Upper lobe of left lung (tissue), 6 donors: ENCODE measurements at places on chromosomes 5 and 9. TPM values are rescaled to one million over a fixed set of nuclear protein-coding genes. Genes with fewer than 3 reads are reported as not detected.

The CDH9 gene
- total RNA-seq, result not detected

DNA sequence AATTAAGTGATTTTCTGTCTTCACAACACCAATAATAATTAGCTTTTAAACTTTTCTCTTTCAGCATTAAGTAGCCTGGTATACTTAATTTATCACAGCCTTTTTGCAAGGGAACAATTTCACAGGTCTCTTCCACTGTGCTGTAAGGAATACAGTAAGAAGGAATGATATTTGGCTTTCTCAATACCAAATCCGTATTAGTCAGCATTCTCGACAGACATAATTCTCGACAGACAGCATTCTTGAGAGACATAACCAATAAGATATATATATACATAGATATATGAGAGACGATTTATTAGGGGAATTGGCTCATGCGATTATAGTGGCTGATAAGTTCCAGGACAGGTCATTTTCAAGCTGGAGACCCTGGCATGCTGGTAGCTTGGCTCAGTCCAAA lies 18.0 kb downstream of the PRKAA1 start:
- no peak for DNase-seq
- H3K27ac ChIP-seq, result no peak overlapping the region
- peaks cover 22% of the 10 kb centered on the region for H3K36me3 ChIP-seq

The PCDHAC1 gene
- 7.6 TPM for total RNA-seq

DNA sequence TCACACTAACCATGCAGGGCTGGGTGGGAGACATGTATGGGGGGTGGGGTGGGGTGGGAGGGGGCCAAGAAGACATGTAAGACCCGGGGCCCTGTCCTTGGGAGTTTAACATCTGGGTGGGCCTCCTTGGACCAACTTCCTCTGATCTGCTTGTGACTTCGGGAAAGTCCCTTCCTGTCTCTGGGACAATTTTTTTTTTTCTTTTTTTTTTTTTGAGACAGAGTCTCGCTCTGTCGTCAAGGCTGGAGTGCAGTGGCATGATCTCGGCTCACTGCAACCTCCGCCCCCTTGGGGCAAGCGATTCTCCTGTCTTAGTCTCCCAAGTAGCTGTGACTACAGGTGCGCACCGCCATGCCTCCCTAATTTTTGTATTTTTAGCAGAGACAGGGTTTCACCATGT lies 23.8 kb upstream of the IER5L start:
- no peak for DNase-seq
- no peaks in the 10 kb centered on the region for H3K27me3 ChIP-seq
- no peaks in the 10 kb centered on the region for H3K36me3 ChIP-seq
- H3K27ac ChIP-seq, result no peak overlapping the region
- peaks cover 7% of the 10 kb centered on the region for H3K4me1 ChIP-seq

DNA sequence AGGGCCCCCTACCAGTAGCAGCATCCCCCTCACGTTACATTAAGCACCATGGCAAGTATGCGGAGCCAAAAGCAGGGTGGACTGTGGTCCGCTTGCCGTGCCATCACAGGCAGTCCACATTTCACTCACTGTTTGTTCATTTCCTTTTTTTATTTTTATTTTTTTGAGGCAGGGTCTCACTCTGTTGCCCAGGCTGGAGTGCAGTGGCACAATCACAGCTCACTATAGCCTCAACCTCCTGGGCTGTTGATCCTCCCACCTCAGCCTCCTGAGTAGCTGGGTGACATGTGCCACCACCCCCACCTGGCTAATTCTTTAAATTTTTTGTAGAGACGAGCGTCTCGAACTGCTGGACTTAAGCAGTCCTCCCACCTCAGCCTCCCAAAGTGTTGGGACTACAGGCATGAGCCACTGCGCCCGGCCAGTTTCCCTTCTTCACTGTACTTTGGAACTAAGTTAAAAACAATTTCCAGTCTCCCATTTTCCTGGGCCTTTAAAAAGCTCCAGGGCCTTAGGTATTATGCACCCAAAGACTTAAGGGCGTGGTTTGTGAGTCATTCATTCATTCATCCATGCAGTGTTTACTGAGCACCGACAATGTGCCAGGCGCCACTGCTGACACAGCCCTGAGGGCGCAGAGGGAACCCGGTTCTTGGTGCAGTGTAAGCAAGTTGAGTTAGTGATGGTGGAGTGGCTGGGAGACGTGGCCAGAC lies 19.9 kb downstream of the PRRX2 start:
- no peak for DNase-seq
- no peaks in the 10 kb centered on the region for H3K36me3 ChIP-seq
- no peak overlapping the region for H3K27ac ChIP-seq
- H3K4me3 ChIP-seq, result no peak overlapping the region

The SH3PXD2B gene
- 44.9 TPM for total RNA-seq

GRCh38 chr9:95023217-95024003 lies 294.1 kb downstream of the FANCC start:
- DNase-seq, result peak; percentile 27
- peaks cover 49% of the 10 kb centered on the region for H3K4me1 ChIP-seq
- H3K27me3 ChIP-seq, result no peaks in the 10 kb centered on the region
- H3K27ac ChIP-seq, result peak overlapping the region; percentile 81
- H3K4me3 ChIP-seq, result no peak overlapping the region

The LMX1B gene
- not detected for total RNA-seq

GRCh38 chr5:133996683-133997252 lies 8.0 kb downstream of the VDAC1 start:
- no peaks in the 10 kb centered on the region for H3K27me3 ChIP-seq
- H3K27ac ChIP-seq, result no peak overlapping the region
- no peak overlapping the region for H3K4me3 ChIP-seq
- no peaks in the 10 kb centered on the region for H3K36me3 ChIP-seq
- DNase-seq, result no peak

- DNase-seq, result peak; percentile 81
- no peaks in the 10 kb centered on the region for H3K27me3 ChIP-seq
- no peak overlapping the region for H3K4me3 ChIP-seq
- peaks cover 65% of the 10 kb centered on the region for H3K4me1 ChIP-seq
- peak overlapping the region; percentile 71 for H3K27ac ChIP-seq
Observed at GRCh38 chr5:172855597-172856292, 21.7 kb downstream of the ERGIC1 start.

The MED7 gene
- total RNA-seq, result 14.6 TPM

The BTNL8 gene
- total RNA-seq, result 1.2 TPM

DNA sequence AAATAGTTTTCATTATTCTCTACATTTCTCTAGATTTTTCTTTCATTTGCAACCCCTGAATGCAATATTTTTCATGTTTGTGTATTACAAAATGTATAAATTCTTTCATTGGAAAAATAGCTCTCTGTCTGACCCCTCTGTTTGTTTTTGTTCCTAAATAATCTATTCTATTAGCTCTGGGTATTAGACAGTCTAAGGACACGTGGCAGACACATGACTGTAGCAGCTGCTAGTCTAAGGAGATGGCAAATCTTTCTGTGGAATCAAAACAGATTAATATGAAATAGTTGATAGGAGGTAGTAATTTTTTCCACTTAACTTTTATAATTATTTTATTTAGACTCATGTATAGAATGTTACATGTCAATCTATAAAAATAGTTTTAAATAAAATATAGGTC lies 21.4 kb upstream of the SPATA9 start:
- no peaks in the 10 kb centered on the region for H3K4me1 ChIP-seq
- no peak overlapping the region for H3K4me3 ChIP-seq
- no peak overlapping the region for H3K27ac ChIP-seq
- no peaks in the 10 kb centered on the region for H3K36me3 ChIP-seq
- no peaks in the 10 kb centered on the region for H3K27me3 ChIP-seq

The F12 gene
- 1.4 TPM for total RNA-seq

DNA sequence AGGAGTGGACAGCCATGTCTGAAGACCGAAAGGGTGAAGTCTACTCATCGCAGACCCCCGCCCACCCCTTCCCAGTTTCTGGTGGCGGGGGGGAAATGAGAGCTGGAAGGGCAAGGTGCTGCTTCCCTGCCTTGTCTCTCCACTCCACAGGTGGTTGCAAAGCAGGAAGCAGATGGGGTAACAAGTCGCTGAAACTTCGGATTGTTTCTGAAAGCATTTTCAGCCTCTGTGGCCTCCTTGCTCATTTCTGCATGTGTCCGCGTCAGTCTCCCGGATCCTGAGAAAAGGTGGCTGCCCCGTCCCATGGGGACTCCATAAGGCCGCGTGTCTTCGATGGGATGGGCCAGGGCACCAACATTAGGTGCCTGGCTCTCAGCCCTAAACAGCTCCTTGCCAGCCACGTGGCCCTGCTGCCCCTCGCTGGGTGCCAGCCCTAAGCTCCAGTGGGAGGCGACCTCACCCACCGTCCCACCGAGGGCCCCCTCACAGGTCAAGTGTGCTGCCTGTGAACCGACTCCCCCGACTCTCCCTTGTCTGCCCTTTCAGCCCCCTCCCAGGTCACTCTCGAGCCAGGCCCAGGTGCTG lies 971 bp downstream of the PHYKPL start:
- H3K4me1 ChIP-seq, result peaks cover 63% of the 10 kb centered on the region
- peaks cover 29% of the 10 kb centered on the region for H3K36me3 ChIP-seq
- peak overlapping the region; percentile 96 for H3K27ac ChIP-seq
- DNase-seq, result no peak

The NEUROG1 gene
- total RNA-seq, result not detected

GRCh38 chr5:164577742-164578141 lies 1072.3 kb downstream of the MAT2B start:
- no peaks in the 10 kb centered on the region for H3K36me3 ChIP-seq
- no peak for DNase-seq
- H3K4me1 ChIP-seq, result no peaks in the 10 kb centered on the region
- H3K4me3 ChIP-seq, result no peak overlapping the region
- no peaks in the 10 kb centered on the region for H3K27me3 ChIP-seq

The PDE8B gene
- 11.8 TPM for total RNA-seq

GRCh38 chr5:148457183-148457620 lies 73.4 kb downstream of the FBXO38 start:
- no peaks in the 10 kb centered on the region for H3K27me3 ChIP-seq
- no peaks in the 10 kb centered on the region for H3K4me1 ChIP-seq
- H3K36me3 ChIP-seq, result no peaks in the 10 kb centered on the region
- H3K4me3 ChIP-seq, result no peak overlapping the region

The MORN5 gene
- total RNA-seq, result 4.9 TPM

The IL9 gene
- total RNA-seq, result not detected

GRCh38 chr5:141835928-141836670 lies 42.1 kb downstream of the PCDH1 start:
- peaks cover 75% of the 10 kb centered on the region for H3K4me1 ChIP-seq
- H3K36me3 ChIP-seq, result no peaks in the 10 kb centered on the region
- H3K4me3 ChIP-seq, result no peak overlapping the region
- H3K27ac ChIP-seq, result peak overlapping the region; percentile 76
- no peaks in the 10 kb centered on the region for H3K27me3 ChIP-seq
- DNase-seq, result no peak

The BARHL1 gene
- not detected for total RNA-seq

The C6 gene
- total RNA-seq, result 35.6 TPM

The LYRM7 gene
- 2.4 TPM for total RNA-seq

GRCh38 chr5:99104538-99105132 lies 175.8 kb upstream of the CHD1 start:
- H3K4me1 ChIP-seq, result no peaks in the 10 kb centered on the region
- no peaks in the 10 kb centered on the region for H3K36me3 ChIP-seq
- no peak overlapping the region for H3K27ac ChIP-seq
- H3K27me3 ChIP-seq, result no peaks in the 10 kb centered on the region
- H3K4me3 ChIP-seq, result no peak overlapping the region

The ABLIM3 gene
- 38.0 TPM for total RNA-seq

- H3K4me1 ChIP-seq, result no peaks in the 10 kb centered on the region
- DNase-seq, result no peak
- no peak overlapping the region for H3K4me3 ChIP-seq
- H3K27me3 ChIP-seq, result no peaks in the 10 kb centered on the region
- H3K36me3 ChIP-seq, result no peaks in the 10 kb centered on the region
- H3K27ac ChIP-seq, result no peak overlapping the region
Observed at GRCh38 chr5:109681763-109682162, 8.0 kb upstream of the MAN2A1 start.

GRCh38 chr9:105282870-105283621 lies 38.6 kb downstream of the SLC44A1 start:
- no peak overlapping the region for H3K27ac ChIP-seq
- no peaks in the 10 kb centered on the region for H3K27me3 ChIP-seq
- no peaks in the 10 kb centered on the region for H3K36me3 ChIP-seq
- H3K4me1 ChIP-seq, result no peaks in the 10 kb centered on the region

The PRR16 gene
- 1.7 TPM for total RNA-seq

GRCh38 chr5:181207214-181207959 lies 2.4 kb upstream of the TRIM7 start:
- no peaks in the 10 kb centered on the region for H3K27me3 ChIP-seq
- H3K4me1 ChIP-seq, result peaks cover 44% of the 10 kb centered on the region
- peak overlapping the region; percentile 72 for H3K4me3 ChIP-seq
- H3K27ac ChIP-seq, result peak overlapping the region; percentile 71
- no peaks in the 10 kb centered on the region for H3K36me3 ChIP-seq
- DNase-seq, result peak; percentile 77

GRCh38 chr5:125550274-125550673 lies 803.8 kb upstream of the ZNF608 start:
- no peak overlapping the region for H3K4me3 ChIP-seq
- no peaks in the 10 kb centered on the region for H3K36me3 ChIP-seq
- H3K4me1 ChIP-seq, result peaks cover 13% of the 10 kb centered on the region
- no peaks in the 10 kb centered on the region for H3K27me3 ChIP-seq

- H3K36me3 ChIP-seq, result no peaks in the 10 kb centered on the region
- no peak for DNase-seq
- no peaks in the 10 kb centered on the region for H3K27me3 ChIP-seq
- H3K27ac ChIP-seq, result no peak overlapping the region
- no peak overlapping the region for H3K4me3 ChIP-seq
Observed at GRCh38 chr5:1668141-1668721, 131.4 kb downstream of the MRPL36 start.

DNA sequence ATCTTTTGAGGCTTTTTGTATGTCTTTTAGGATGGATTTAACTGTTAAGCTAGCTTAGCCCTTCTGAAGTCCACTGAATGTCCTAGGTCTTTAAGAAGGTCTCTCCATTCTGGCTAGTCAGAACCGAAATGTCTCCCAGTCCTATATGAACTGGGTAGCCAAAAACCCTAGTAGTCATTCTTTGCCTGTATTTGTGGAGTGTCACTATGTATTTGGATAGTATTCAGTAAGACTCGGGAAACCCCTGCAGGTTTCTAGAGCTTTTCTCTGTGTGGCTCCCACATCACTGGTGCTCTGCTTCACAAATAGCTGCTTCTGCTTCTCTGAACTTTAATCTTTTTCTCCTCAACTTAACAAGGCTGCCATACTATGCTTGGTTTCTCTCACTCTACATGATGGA lies 68.0 kb downstream of the RIC1 start:
- H3K27me3 ChIP-seq, result no peaks in the 10 kb centered on the region
- H3K36me3 ChIP-seq, result no peaks in the 10 kb centered on the region
- no peak overlapping the region for H3K27ac ChIP-seq
- no peak overlapping the region for H3K4me3 ChIP-seq
- no peak for DNase-seq

- DNase-seq, result no peak
- H3K36me3 ChIP-seq, result no peaks in the 10 kb centered on the region
- no peak overlapping the region for H3K27ac ChIP-seq
- no peak overlapping the region for H3K4me3 ChIP-seq
Observed at GRCh38 chr9:78472111-78472510, 175.2 kb downstream of the PSAT1 start.
